Stimulated activated CD8-positive, alpha-beta memory T cell treated with anti-CD3 and anti-CD28 coated beads, Interleukin-4, amount 100 ng/mL, for 24 hours (primary cell): ENCODE measurements at places on chromosomes 4 and X.
A peak's percentile ranks its signal among the peaks of the same experiment; 100 is the strongest.

DNA sequence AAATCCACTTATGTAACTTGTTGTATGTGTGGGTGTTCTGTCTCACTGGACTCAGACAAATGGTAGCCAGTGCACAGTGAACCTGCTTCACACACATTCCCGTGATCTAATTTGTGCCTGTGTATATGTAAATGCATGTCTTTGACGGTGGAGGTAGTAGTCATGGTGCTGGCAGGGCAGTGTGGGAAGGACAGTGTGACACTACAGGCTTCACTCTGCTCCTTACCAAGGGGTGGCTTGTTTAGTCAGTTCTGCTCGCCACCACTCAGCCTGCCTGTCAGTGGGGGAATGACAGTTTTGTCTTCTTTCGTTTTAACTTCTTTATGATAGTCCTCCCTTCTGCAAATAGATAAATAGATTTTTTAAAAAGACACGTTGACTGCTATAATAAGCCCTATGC is 17.7 kb upstream of the PAQR3 start:
- DNase-seq = no peak

DNA sequence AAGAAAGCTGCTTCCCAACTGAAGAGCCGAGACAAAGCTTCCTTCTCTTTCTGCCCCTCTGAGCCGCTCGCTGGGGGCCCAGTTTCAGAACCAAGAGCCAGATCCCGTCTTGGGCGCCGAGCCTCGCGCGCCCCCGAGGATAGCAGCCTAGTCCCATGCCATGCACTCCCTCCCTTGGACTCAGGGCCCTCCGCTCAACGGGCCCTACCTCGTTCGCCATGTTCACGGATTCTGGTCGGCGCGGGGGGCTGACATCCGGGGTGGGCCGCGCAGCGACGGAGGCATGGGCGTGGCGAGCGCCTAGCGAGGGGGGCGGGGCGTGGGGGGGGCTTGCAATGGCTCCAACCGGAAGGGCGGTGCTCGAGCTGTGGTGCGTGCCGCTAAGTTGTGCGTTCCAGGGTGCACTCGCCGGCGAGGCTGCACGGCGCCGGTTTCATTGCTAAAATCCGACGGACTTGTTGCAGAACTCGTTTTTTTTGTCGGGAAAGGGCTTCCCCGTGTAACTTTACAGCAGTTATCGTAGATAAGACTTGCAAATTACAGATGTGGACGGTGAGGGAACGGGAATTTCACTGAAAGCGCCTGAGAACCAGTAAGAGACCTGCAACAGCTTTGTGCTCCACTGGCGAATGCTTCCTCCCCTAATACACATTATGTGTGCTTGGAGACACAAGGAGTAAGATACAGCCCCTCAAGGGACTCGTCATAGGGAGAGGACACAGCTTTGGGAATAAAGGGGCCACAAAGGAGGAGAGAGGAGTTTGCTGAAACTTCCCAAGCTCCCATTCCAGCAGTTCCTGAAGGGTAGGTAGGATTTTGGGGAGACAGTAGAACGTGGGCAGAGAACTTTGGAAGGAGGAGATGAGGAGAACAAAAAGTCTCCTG is at the start of gene ADH5:
TSS of gene ADH5 (minus strand) at position 308 of the 885 bp plus-strand sequence. CDS start at position 220, 88 bp downstream.
- peak; percentile 87 for DNase-seq

- DNase-seq = no peak
These were observed 42.3 kb downstream of the NIPAL1 start for GRCh38 chr4:48058617-48059530.

- DNase-seq = no peak
These were observed 22.7 kb upstream of the STX18 start for GRCh38 chr4:4564522-4564921.

GRCh38 chrX:24877288-24877664 is 138.5 kb downstream of the ARX start:
- no peak for DNase-seq

DNA sequence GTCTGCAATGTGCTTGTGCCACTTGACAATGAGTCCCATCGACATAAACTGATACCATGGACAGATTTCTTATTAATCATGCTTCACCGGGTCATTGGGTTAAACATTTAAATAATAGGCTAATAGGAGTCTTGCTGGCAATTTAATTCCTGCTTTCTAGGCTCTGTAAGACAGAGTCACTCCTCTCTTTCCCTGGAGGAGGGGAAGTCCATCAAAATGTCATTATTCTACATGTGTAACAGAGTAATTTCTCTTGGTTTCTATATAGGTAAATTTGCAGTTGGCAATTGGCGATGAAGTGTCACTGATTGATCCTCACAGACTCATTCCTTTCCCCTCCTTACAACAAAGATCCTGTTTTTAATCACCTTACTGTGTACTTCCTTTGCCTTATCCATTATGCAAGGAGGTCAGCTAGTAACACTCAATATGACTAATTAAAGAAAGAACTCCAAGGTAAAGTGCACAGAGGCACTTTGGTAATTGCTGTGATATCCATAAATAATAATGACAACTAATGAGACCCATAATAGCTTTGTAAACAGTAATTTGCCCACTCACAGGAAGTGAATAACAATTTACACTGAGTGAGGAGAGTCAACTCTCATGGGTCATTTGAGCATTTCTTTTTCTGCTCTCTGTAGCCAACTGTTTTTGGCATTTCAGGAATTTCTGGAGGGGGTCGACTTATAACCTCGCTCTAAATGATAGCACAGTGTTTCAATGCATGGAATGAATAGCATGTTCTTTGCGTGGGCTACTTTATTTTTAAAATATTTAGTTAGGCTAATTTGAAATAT is 184.0 kb downstream of the UGT8 start:
- DNase-seq = no peak

DNA sequence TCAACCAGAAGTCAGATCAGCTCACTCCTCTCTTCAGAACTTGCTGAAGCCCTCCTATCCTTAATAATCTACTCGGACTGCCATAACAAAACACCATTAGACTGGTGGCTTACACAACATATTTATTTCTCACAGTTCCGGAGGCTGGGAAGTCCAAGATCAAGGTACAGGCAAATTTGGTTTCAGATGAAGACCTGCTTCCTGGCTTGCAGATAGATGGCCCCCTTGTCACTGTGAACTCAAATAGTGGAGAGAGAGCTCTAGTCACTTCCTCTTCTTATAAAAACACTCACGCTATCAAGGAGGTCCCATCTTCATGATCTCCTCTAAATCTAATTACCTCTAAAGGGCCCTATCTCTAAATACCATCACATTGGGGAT is 125.1 kb downstream of the CAMK2D start:
- DNase-seq = no peak

DNA sequence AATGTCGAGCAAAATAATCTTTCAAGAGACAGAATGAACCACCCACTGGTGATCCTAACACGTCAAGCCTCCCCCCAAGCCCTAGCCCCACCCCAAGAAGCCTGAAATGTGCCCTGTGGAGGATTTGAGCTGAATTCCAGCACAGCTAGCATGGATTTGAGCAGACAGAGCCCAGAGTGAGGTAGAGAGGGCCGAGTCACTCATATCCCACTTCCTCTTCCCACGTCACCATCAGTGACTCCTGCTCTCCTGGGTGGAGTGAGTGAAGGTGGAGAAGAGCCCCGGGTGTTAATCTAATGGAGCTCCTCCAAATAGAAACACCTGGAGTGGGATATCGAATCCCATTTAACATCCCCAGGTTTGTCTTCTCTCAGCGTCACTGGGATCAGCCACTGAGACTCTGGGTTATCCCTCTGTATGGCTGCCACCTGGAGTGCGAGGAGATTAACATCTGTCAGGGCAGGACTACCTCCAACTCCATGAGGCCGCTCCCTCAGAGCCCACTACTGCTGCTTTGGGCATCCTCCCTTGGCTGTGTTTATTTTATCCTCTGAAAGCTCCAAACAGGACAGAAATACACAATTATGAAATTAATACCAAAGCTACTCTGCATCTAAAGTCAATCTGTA is 136.6 kb downstream of the NWD2 start:
- DNase-seq = no peak

DNA sequence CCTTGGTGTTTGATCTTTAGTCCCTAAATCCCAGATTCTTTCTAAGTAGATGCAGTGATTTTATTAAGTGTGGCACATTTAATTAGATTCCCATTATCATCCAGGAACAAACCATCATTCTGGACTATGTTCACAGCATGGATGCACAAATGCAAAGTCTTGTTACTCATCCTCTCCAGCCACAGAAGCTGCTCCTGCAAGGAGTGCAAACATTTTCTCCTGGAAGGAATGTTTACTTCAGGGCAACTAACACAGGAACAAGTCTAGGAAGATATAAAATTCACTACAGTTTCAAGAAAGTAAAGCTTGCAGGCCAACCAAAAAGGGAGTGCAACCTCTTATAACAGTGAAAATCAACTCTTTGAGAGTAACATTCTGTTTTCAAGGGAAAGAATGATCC is 106.0 kb downstream of the IQCM start:
- DNase-seq = no peak

- no peak for DNase-seq
These were observed at the start of gene CLIC2 for GRCh38 chrX:155334486-155335336. Gene CLIC2 (minus strand): TSS chrX:155334614. CDS start chrX:155334427, 187 bp downstream.

DNA sequence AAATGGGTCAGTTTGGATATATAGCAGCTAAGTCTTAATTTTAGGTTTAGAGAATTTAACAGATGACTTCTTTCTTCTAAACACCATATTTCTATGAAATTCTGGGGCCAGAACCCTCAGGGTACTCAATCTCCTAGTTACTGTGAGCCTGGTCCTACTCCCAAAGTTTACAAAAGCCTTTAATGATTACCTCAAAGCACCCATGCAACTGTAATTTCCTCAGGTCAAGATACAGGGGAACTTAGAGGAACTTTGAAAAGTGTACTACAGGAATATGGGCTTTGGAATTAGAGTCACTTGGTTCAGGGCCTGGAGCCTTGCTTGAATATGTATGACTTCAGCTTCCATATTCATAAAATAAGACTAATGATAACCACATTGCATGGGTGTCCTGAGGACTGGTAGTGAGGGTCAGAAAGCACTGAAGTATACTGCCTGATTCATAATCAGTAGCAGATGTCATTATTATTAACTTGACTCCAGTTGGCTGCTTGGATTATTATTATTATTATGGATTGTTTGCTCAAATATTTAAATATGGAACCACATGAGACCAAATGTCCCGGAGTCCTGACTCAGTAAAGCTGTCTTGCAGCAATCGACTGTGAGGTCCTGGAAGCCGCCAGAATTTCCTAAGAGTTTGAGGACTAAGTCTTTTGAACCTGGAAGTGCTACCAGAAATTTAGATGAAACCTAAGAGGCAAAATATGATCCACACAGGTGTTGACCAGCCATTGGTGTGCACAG is 2.0 kb upstream of the ADH7 start:
- no peak for DNase-seq

DNA sequence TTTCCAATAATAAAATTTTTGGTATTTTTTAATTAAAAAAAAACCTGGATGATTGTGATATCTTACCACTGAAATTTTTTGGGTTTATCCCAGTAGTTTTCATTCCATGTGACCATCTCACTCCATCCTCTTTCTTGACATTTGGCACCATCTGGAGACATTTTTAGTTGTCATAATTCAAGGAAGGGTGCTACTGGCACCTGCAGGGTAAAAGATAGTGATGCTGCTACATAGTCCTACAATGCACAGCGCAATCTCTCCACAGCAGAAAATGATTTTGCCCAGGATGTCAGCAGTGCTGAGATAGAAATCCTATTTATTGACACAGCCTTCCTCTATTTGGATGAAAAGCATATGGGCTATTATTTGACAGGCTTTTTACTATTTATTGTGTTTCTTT is 79.3 kb downstream of the RBPJ start:
- DNase-seq = no peak

DNA sequence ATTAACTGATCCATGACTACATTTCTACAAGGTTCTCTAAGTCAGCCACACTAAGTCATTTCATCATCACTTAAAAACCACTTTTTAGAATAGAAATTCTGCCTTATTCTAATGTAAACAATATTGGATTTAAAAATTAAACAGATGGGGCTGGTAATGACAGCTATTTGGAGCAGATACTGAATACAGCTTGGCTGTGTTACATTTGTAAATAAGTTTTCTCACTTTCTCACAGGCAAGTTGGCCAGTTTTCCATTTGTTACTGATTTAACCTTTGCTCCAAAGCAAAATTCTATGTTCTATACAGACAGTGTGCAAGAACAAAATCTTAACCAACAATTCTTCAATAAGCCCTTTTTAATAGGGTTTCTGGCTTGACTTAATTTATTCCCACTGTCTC is 370.7 kb downstream of the GRIA2 start:
- DNase-seq = no peak

GRCh38 chr4:7156328-7156727 is 36.0 kb upstream of the SORCS2 start:
- DNase-seq = no peak

DNA sequence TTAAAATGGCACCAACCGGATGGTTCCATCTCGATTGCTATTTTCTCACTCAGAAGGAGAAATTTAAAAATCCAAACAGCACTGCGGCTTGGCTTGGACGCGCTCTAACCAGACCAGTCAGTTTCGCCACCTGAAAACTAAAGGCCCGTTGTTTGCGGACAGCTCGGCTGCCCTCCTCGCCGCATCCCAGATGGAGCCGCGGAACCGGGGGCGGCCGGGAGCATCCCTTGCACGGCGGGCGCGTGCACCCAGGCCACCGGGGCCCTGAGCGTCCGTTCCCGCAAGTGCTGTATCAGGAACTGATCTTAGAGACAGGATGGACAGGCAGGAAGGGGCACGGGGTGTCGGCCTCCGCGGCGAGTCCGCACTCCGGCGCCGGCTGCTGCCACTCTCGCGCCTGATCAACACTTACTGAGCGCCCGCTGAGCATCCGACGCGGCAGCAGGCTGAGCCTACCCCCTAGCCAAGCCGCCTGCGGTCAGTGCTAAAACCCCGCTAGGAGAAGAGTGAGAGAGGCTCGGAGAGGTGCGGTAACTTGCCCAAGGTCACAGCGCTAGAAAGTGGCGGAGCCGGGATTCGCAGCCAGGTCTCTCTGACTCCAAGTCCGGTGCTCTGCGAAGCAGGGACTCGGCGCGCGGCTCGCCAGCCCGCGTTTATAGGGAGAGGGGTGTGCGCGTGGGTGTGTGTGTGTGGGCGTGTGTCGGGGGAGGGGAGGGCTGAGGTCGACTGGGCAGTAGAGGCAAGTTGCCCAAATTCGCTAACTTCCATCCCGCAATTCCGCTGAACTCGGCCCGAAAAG is at the start of gene CITED1:
TSS of gene CITED1 (minus strand) at position 629 of the 799 bp plus-strand sequence. CDS start 3,045 bp downstream, outside the sequence.
- DNase-seq = no peak

- DNase-seq = no peak
These were observed 111.2 kb upstream of the TBC1D9 start for GRCh38 chr4:140867356-140867755.
